Hematopoietic multipotent progenitor cell treated with erythropoietin and hydrocortisone succinate and interleukin-3 and kit ligand, for 8 days (in vitro differentiated cells): ENCODE measurements at places on chromosomes 5 and 9.

DNA sequence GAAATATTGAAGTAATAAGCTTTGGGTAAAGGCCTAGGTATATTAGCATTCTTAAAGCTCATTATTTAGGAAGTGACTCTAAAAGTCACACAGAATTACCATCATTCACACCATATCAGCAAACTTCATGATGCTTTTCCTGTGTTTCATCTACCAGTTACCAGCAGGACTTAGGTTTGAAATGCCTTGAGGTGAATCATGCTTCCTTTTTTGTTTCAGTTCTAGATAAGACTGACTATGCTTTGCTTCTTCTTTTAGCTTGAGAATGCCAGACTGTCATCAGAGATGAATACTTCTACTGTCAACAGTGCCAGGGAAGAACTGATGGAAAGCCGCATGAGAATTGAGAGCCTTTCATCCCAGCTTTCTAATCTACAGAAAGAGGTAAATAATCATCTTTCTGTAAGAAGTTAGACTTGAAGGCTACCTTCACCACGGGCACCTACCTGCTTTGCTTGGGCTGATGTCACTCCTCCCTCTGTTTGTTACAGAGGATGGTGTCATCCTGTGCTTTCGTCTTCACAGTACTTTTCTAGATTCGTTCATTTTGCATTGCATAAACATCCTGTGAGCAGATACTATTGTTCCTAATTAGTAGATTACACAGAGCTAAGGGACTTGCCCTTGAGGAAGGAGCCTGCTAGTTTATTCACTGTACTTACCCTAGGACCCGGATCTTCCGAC, 34.7 kb downstream of the LMNB1 start:
- peak; percentile 44 for DNase-seq

DNA sequence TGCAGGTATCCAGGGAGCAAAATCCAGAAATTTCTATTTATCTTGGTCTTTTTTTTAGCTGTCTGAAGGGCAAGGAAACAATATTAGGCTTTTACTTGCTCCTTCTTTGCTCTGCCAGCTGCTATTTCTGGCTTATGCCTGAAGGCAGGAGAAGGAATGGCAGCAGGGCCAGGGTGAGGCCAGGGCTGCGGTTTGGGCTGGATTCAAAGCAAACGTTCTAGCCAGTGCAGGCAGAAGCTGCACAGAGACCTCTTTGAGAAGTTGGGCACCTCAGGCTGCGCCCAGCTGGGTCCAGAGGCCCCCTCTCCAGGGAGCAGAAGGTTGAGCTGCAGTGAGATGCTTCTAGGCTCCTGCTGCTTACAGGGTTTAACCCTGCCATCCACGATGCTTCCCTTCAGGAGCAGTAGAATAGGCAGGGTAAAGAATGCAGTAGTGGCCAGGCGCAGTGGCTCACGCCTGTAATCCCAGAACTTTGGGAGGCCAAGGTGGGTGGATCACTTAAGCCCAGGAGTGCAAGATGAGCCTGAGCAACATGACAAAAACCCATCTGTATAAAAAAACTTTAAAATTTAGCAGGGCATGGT, 201.2 kb downstream of the ADCY2 start:
- DNase-seq, result no peak

GRCh38 chr5:100590867-100591266, 55.7 kb downstream of the FAM174A start:
- no peak for DNase-seq

DNA sequence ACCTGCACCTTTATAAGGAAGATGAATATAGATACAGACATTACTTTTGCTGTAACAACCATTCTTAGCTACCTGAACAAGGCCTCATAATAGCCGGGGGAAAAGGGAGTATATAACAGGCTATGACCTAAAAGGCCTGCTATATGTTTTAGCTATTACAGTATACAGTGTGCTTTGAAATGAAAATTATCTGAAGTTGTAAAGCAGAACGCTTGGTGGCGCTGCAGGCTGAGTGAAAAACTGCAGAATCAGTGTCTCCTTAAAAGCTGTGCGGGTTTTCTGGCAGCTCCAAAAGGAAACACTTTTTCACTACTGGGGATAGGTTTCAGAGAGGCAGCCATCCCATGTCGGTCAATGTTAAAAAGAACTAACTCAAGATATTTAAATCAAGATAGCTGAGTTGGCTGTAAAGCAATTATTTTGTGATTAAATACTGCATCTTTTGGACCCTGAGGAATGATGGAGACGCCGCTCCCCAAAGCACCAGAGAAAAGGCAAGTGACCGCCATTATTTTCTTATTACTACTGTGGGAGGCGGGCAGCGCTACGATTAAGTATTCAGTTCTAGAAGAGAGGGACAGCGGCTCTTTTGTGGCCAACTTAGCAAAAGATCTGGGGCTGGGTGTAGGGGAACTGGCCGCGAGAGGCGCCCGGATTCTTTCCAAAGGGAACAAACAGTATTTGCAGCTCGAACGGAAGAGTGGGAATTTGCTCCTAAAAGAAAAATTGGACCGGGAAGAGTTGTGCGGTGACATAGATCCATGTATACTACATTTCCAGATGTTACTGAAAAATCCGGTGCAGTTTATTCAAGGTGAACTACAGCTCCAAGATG, 5.9 kb downstream of the PCDHB6 start:
- no peak for DNase-seq

- no peak for DNase-seq
These were observed 10.3 kb upstream of the STX17 start for GRCh38 chr9:99896119-99896518.

GRCh38 chr9:318646-319045, 104.0 kb downstream of the DOCK8 start:
- no peak for DNase-seq

GRCh38 chr5:89901983-89902382, 507.6 kb downstream of the CETN3 start:
- DNase-seq, result no peak
